ENCODE measurements at places on chromosomes 7 and 10. TPM values are rescaled to one million over a fixed set of nuclear protein-coding genes. Genes with fewer than 3 reads are reported as not detected.

DNA sequence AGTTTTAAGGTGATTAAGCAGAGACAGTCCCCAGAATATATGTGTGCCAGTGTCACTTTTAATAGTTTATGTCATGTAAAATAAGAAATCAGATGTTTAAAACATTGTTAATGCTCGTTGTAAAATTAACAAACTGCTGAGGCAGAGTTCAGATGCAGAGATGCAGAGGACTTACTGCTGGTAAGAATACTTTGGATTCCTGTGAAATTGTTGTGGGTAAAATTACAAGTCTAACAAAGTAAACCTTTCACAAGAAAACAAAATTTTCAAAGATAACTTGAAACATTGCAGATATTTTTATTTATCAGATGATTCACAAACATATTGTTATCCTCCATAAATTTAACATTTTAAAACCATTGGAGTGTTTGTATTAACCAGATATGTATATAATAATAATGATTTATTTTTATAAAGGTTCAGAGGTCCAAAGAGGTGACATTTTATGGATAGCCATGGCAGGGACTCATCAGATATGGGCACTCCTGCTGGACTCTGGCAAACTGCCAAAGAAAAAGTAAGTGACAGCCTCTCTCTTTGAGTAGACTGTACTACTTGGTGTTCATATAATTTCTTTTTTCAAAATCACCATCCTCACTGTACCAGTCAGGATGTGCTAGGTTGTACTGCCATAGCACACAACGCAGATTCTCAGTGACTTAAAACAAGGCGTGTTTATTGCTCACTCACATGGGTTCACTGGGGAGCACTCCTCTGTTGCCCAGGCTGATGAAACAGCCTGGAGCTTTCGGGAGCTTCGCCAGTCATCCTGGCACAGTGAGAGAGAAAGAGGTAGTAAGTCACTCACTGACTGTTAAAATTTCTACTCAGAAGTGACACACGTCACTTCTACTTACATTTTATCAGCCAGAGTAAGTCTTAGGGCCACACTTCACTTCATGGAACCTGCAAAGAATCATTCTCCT lies 43.5 kb downstream of the NHLRC2 start:
- no peak overlapping the region for H3K27ac ChIP-seq
- no peak overlapping the region for H3K4me3 ChIP-seq
- no peak for DNase-seq

SPDYE1 gene
- total RNA-seq = not detected

GRCh38 chr7:158097106-158097452 lies 490.5 kb downstream of the PTPRN2 start:
- no peak for DNase-seq
- no peak overlapping the region for H3K4me3 ChIP-seq
- no peaks in the 10 kb centered on the region for H3K27me3 ChIP-seq
- H3K4me1 ChIP-seq = no peaks in the 10 kb centered on the region
- no peaks in the 10 kb centered on the region for H3K36me3 ChIP-seq

GRCh38 chr10:35784751-35785150 lies 142.7 kb upstream of the FZD8 start:
- no peak overlapping the region for H3K27ac ChIP-seq
- H3K27me3 ChIP-seq = no peaks in the 10 kb centered on the region
- H3K4me3 ChIP-seq = no peak overlapping the region
- H3K36me3 ChIP-seq = no peaks in the 10 kb centered on the region
- no peak for DNase-seq

DNA sequence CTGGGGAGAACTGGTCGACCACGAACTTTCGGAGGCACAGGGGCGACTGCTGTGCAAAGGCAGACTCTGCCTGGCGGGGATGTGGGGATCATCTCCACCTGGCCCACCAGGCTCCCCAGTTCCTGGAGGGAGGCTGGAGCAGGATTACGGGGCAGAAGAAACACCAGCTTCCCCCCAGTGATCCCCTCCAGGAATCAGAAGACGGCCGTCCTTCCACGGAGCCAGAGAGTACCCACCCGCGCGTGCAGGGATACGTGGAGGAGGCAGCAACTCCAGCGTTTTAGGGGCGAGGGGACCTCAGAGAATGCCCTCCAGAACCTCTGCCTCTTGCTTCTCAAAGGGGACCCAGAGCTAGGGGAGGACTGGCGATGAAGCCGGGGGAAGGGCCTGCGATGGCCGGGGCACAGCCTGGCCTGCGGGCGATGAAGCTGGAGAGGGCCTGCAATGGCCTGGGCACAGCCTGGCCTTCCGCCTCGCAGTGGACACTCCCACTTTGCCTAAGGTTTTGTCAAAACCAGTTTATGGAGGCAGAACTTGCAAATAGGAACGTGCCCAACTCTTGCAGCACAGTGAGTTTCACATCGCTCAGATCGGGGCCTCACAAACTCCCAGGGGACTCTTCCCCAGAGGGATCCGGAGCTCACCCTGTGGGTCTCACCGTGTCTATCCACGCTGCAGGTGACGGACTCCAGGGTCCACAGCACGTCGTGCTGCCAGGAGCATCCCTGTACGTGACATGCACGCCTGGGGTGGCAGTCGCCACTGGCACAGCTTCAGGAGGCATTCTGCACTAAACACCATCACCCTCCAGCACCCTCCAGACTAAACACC lies 77.9 kb upstream of the PDGFA start:
- peaks cover 16% of the 10 kb centered on the region for H3K4me1 ChIP-seq
- no peak overlapping the region for H3K4me3 ChIP-seq
- peak; percentile 24 for DNase-seq

DNA sequence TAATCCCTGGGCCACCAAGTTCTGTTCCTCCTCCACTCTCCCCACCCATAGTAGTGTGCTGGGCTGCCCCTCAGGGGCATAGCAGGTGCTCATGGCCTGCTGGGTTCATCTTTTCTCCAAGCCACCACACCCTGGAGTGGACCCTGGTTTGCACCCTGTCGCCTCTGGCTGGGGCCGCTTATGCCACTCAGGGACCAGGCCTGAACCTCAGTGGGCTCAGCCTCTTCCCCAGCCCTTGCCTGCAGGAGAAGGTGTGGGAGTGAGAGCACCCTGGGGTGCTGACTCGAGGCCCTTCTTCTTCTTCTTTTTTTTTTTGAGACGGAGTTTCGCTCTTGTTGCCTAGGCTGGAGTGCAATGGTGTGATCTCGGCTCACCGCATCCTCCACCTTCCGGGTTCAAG lies 10.2 kb downstream of the CLIP2 start:
- H3K4me1 ChIP-seq = peaks cover 13% of the 10 kb centered on the region
- DNase-seq = no peak
- H3K36me3 ChIP-seq = no peaks in the 10 kb centered on the region
- H3K27me3 ChIP-seq = no peaks in the 10 kb centered on the region

DNA sequence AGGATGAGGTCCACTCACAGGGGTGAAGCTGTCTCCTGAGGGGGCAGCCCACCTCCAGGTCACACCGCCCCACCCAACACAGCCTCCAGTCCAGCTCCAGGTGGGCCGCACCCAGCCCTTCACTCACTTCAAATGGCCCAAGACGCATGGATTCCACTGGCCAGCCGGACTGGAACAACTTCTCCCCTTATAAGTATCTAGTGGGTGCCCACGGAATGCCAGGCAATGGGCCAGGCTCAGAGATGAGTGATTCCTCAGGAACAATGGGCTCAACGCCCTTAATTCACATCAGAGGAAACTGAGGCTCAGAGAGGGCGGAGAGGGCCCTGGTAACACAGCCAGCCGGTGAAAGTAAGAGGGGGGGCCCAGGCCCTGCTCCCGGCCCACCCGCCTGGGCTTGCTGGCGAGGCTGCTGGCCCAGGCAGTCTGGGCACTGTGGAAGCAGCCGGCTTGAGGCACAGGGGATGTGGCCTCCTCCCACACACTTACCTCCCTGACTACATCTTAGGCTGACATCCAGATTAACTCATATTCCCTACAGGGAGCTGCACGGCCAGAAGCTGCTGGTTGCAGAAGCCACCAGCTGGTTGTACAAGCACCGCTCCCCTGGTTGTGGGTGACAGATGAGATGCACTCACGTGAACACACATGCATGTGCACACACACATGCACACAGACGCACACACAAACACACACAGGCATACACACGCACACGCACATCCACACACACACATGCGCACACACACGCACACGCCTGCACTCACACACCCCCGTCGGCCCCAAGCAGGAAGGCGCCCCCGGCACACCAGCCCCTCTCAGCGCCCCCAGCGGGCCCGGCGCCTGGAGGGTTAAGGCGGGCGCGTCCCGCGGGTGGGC lies 1.0 kb upstream of the FAM20C start:
- no peak for DNase-seq
- peak overlapping the region; percentile 87 for H3K27ac ChIP-seq
- peak overlapping the region; percentile 70 for H3K4me3 ChIP-seq
- H3K36me3 ChIP-seq = peaks cover 13% of the 10 kb centered on the region

DNA sequence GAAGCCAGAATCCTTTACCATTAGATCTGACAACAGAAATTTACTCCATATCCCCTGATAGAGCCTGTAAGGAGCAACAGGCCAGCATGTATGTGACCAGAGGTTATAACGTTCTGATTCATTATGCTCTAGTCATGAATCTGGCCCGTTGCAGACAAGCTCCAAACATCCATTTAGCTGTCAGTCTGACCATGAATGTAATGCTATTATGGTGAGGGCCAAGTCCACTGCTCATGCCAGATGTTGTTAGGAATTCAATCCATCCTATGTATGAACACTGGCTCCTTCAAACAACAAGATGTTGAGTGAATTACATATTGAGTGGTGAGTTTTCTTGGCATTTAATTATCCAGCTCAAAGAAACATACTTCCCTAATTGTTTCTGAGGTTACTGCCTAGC lies 610.1 kb upstream of the ANKRD30A start:
- no peaks in the 10 kb centered on the region for H3K27me3 ChIP-seq
- H3K27ac ChIP-seq = no peak overlapping the region
- no peak for DNase-seq

UCMA gene
- not detected for total RNA-seq

IRF5 gene
- total RNA-seq = 46.0 TPM

SEMA4G gene
- 5.1 TPM for total RNA-seq

DNA sequence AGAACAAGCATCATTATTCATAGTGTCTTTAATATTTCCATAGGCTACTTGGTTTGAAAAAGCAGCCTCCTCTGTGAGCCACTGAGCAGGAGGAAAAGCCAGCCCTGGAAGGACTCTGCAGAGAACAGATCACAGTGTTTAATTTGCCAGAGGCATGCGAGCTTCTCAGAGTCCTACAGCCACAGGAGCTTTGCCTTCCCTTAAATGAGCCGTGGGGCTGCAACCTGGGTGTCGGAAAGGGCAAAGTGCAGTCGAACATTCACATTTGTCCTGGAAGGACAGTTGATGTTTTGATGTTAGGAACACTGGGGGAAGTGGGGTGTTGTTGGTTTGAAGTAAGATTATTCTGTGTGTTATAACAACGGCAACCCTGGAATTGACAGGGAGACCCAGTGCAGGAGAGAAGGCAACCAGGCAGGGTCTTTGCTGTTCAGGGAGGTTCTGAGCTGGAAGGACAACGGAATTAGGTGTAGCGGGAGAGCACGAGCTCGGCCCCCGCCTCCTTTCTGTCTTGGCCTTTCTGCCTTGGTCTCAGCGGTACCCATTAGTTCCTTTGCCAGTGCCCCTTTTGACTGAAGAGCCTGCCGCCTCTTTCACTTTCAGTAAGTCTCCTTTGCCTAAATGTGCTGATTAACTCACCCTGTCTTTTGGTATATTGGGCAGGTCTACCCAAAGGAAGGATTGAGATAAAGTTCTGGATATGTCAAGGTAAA lies 192.3 kb upstream of the PITRM1 start:
- no peaks in the 10 kb centered on the region for H3K4me1 ChIP-seq
- no peak overlapping the region for H3K27ac ChIP-seq

DNA sequence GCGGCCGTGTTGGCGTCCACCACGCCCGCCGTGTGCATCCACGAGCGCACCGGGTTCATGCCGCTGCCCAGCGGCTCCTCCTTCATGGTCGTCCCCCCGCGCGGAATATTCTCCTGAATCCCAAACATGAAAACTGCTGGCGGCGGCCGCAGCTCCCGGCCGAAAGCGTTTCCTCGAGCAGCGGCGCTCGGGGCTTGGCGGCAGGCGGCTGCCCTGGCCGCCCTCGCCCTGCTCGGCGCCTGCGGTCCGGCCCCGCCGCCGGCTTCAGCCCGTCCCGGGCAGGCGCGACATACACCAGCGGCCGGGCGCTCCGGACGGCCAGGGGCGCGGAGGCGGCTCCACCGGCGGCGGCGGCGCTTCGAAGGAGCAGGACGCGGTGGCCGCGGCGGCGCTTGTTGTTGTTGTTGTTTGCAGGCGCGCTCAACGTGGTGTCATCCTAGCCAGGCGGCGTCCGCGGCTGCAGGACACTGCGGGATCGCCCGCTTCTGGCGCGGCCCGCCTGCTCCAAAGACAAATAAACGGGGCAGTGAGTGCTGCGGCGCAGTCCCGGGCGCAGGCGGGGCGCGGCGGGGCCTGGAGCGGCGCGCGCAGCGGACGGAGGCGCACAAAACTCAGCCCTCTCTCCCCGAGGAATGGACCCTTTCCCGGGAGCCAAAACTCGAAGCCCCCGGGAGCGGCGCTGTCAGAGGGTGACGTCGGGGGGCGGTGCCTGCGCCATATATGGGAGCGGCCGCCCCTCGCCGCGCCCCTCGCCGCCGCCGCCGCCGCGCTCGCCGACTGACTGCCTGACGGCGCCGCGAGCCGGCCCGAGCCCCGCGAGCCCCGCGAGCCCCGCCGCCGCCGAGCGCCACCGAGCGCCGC lies at the start of gene EBF3:
EBF3 (minus strand) TSS at position 634 of the 861 bp plus-strand sequence; CDS start at position 128, 506 bp downstream.
- no peaks in the 10 kb centered on the region for H3K36me3 ChIP-seq
- H3K4me3 ChIP-seq = peak within 1 kb of the TSS; percentile 49
- DNase-seq = peak; percentile 54
- peaks cover 97% of the 10 kb centered on the region for H3K27me3 ChIP-seq

BCAP29 gene
- 81.3 TPM for total RNA-seq

AUTS2 gene
- total RNA-seq = 45.7 TPM

KAZALD1 gene
- total RNA-seq = 9.9 TPM

DNA sequence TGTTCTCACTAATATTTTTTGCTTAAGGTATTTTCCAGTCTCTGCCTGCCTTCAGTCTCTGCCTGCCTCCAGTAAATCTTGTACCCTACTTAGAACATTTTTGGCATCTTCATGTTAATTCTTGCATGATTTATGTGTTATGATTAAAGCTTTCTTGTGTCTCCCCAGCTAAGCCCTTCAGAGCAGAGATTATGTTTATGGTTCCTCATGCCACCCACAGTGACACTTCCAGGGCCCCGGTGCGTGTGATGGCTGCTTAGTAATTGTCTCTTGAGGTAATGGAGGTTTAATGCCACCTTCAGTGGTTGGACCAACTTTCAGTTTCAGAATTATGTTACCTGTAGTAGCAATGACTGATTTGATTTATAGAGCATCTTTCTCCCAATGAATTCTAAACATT lies 70.6 kb upstream of the MET start:
- no peaks in the 10 kb centered on the region for H3K4me1 ChIP-seq
- no peaks in the 10 kb centered on the region for H3K27me3 ChIP-seq
- no peak overlapping the region for H3K4me3 ChIP-seq
- H3K36me3 ChIP-seq = no peaks in the 10 kb centered on the region
- H3K27ac ChIP-seq = no peak overlapping the region
- DNase-seq = no peak

FOXI2 gene
- total RNA-seq = not detected

GRCh38 chr7:155865830-155866525 lies 53.7 kb upstream of the SHH start:
- no peak overlapping the region for H3K27ac ChIP-seq
- DNase-seq = no peak
- no peak overlapping the region for H3K4me3 ChIP-seq
- H3K36me3 ChIP-seq = no peaks in the 10 kb centered on the region
- H3K4me1 ChIP-seq = peaks cover 8% of the 10 kb centered on the region
